ENCODE measurements at places on chromosomes 1 and 21.
A peak's percentile ranks its signal among the peaks of the same experiment; 100 is the strongest.

DNA sequence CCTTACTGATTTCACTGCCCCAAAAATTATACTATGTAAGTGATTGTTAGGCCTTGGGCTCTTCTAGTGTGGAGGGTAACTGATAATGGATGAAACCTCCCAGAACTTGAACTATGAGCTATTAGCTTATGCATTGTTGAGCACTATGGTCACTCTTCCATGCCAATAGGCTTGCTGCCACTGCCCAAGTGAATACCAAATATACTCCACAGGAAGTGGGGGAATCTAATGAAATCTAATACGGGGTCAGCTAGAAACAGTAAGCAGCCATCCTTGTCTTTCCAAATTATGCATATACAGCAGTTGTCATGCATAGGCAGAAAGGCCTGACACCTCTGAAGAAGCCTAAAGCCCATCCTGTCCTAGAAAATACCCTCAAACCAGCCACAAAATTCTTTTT, 198.7 kb upstream of the PTBP2 start:
- no peak for DNase-seq

- DNase-seq: no peak
Measured at GRCh38 chr1:168887381-168887780, 158.4 kb upstream of the DPT start.

DNA sequence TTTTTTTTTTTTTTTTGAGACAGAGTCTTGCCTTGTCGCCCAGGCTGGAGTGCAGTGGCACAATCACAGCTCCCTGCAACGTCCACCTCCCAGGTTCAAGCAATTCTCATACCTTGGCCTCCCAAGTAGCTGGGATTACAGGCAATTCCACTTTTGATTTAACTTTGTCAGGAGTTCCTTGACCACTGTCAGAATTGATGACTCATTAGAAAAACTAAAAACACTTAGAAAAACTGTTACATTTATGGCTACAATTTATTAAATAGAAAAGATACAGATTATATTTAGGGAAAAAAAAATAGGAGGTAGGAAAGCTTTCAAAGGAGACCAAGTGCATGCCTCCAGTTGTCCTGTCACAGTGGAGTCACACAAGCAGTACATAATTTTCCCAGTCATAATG, 20.0 kb downstream of the ZNF678 start:
- no peak for DNase-seq

DNA sequence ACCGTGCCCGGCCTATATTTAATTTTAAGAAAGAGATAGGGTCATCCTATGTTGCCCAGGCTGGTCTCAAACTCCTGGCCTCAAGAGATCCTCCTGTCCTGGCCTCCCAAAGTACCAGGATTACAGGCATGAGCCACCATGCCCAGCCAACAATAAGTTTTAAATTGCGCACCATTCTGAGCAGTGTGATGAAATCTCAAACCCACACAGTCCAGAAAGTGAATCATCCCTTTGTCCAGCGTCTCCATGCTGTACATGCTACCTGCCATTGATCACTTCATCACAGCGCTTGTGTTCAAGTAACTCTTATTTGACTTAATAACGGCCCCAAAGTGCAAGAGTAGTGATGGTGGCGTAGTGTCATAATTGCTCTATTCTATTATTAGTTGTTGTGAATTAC, 75.4 kb downstream of the APP start:
- DNase-seq: no peak

DNA sequence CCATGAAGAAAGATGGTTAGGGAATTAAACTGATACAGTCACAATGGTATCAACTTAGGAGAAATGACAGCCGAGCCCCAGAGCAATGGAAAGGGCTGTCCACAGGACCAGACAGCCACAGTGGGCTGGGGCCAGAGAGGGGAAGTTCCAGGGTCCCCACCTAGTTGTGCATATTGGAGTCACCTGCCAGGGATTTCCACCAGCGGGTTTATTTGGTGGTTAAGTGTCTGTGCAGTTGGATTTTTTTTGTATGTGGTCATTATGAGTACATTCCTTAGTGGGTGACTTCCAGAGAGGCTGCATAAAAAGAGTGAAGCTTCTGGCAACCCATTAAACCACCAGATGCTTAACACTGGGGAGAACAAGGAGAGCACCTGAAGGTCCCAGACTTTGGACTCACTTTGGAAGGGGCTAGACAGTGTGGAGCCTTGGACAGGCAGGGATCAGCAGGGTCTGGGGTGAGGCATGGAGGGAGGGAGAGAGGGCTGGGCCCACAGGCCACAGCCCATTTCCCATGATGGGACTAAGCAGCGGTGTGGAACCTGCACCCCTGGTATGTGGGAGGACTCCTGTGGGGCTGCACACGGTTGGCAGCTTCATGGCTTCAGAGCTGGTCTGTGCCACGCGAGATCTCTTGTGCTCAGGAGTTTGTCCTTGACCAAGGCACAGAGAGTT, 7.8 kb upstream of the PTTG1IP start:
- no peak for DNase-seq

- no peak for DNase-seq
Measured at GRCh38 chr1:92877792-92878191, 46.0 kb downstream of the RPL5 start.

- no peak for DNase-seq
Measured at GRCh38 chr1:204338360-204338759, 21.4 kb downstream of the PLEKHA6 start.

GRCh38 chr1:93426181-93426580, 21.7 kb upstream of the FNBP1L start:
- DNase-seq: no peak

- DNase-seq: no peak
Measured at GRCh38 chr1:28272215-28272852, 13.0 kb downstream of the SESN2 start.

- no peak for DNase-seq
Measured at GRCh38 chr1:185046668-185047067, 1.3 kb downstream of the RNF2 start.

DNA sequence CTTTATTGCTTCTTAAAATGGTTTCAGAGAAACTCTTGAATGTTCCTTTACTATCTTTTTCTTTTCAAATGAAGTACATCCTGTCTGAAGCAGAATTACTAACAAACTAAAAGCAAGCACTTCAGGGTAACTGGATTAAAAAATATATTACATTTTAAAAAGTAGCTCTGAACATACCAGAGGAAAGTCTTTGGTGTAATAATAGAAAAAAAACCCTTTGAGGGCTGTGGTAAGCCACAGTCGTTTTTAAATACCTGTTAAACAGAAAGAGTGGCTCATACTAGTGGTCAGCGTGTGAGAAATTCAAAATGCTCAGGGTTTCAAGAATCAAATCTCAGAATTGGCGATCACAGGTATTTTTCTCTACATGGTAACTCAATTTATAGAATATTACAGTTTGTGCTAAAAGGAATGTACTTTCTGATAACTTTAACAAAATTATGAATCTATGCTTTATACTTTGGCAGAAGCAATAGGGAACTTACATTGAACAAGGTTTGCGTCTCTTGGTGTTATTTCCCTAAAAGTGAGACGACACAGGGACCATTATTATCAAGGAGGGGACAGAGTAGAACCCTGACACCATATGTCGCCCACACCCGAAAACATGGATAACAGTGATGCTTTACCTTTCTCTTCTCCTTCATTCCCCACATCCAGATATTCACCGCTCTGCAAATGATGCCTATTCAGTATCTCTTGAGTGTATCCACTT, 97.0 kb upstream of the DPH5 start:
- DNase-seq: no peak

GRCh38 chr21:32442566-32443318, 30.2 kb downstream of the EVA1C start:
- DNase-seq: no peak

GRCh38 chr1:35488336-35488735, 68.9 kb downstream of the KIAA0319L start:
- no peak for DNase-seq

DNA sequence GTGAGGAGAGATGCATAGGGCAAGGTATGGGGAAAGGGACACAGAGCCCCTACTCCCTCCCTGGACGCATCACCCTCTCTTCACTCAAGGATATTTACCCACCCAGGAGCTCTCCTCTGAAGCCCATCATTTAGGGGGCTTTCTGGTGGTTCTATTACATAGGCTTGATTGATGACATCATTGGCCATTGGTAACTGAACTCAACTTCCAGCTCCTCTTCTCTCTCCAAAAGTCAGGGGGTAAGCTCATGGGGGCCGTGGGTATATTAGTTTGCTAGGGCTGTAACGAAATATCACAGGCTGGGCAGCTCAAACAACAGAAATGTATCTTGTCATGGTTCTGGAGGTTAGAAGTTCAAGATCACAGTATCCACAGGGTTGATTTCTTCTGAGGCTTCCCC, 110.8 kb downstream of the DSCAM start:
- DNase-seq: no peak

DNA sequence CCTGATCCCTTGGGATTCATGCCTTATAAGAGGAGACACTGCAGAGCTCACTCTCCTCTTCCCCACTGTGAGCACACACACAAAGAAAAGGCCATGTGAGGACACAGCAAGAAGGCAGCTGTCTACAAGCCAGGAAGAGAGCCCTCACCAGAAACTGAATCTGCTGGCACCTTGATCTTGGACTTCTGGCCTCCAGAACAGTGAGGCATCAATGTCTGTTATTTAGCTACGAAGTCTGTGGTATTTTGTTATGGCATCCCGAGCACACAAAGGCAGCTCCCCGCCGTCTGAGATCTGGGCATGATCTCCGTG, 47.1 kb upstream of the RPL11 start:
- DNase-seq: no peak

GRCh38 chr1:226964068-226964425, 24.0 kb downstream of the COQ8A start:
- DNase-seq: no peak

DNA sequence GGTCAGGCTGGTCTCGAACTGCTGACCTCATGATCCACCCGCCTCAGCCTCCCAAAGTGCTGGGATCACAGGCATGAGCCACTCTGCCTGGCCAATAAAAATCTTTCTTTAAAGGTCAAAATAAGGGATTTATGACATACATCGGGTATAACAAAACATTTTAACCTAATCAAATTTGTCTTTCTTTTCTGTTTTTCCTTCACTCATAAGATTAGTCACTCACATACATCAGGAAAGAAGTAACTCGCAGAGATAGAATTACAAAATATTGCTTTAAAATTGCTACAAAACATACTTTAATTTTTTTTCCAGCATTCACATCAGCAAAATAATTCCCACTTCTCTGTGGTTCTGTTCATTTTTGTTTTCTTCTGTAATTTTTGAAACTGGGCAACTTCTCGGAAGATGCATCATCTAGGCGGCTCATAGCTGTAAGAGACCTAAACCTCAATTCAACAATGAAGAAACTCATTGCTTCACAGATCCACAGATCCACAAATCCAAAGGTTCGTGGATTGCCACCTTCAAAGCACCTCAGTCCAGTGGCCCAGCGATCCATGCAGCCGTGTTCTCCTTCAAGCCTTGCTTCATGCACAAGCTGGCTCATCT, 39.7 kb downstream of the NEK2 start:
- DNase-seq: no peak

DNA sequence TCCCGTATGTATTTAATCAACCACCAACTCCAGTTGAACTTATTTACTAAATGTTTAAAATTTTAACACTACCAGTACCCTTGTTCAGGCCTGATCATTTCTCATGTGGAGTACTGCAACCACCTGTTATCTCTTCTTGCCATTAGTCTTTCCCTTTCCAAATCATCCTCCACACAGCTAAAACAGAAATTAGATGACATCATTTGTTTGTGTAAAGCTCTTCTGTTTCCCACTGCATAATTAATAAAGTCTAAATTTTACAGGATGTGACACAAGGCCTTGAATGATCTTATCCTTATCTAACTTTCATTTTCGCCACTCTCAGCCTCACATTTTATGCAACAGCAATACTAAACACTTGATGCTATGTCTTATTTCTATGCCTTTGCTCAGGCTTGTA, 24.4 kb downstream of the GDAP2 start:
- no peak for DNase-seq

- no peak for DNase-seq
Measured at GRCh38 chr1:45306319-45306718, 20.4 kb upstream of the HPDL start.

GRCh38 chr1:25932321-25932720, 26.1 kb upstream of the STMN1 start:
- peak; percentile 55 for DNase-seq

DNA sequence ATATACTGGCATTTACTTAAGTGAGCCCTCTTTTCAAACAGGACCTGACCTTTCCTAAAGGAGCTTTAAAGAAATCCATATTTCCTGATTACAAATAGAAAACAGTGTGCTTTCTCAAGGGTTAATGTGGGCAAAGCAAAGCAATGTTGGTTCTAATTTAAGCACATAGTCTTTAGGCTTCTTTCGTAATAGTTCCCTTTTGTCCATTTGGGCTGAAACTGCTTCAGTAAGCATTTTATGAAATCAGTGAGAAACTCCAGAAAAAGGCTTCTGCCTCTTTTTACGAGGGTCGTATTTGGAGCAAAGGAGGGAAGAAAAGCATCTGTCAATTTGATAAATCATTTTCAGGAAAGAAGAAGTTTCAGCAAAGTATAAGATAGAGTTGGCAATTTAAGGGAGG, 331.2 kb downstream of the KIF26B start:
- DNase-seq: no peak

DNA sequence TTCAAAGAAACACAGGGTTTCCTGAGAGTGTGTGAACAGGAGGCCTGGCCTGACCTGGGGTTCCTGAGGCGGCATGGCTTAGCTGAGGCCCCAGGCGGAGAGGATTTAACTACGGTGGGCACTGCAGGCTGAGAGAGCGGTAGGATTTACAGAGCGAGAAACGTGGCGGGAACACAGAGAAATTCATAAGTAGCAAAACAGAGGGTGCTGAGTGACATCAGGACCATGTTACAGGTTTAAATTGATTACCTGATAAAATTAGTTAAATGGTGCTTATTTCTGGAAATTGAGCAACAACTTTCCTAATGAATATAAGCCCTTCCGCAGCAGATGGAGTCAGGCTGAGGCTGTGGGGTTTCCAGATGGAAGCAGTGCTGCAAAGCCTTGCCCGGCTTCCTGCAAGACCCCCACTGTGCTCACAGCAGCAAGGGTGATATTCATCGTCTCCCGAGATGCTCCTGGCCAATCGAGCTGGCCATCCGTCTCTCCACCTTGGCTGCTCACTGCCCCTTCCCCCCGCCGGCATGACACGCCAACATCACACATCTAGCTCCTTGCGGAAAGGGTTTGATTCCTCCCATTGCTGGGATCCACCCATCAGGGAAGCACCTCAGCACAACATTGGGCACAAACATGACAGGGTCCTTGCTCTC, 69.4 kb upstream of the MORC3 start:
- DNase-seq: no peak

DNA sequence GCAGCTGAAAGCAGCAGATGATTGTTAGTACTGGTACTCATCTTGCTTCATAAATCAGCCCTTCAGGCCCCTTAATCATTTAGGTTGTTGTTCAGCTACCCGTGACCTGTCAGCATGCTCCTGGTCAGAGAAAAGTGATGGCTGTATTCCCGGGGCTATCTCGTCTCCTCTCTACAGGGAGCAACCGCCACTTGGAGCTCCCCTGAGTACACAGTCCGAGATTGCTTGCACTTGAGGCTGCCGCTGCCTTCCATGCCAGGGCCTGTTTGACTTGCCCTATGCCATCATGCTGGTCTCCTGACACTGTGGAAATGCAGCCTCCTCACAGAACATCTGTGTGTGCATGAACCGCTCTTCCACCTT, 97.5 kb downstream of the SPATA46 start:
- DNase-seq: peak; percentile 74
